ENCODE measurements at places on chromosomes 3 and 15.

DNA sequence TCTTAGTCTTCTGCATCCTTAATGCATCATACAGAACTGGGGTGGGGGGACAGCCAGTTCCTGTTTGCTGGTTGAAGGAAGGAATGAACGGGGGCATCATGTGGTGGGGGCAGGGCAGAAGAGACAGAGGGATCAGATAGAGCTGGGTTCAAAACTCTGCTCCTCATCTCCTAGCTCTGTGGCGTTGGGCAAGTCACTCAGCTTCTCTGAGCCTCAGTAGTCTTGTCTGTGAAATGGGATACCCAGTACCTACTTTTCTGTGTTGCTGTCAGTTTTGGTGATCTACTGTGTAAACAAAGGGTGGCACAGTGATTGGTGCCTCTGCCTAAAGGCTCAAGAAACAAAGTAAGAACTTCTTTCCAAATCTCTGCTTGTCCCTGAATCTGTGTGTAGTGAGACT, 36.3 kb downstream of the RHCG start:
- DNase-seq: no peak

GRCh38 chr3:170536712-170537111, 49.2 kb downstream of the SLC7A14 start:
- no peak for DNase-seq

GRCh38 chr3:139252719-139253118, 91.1 kb upstream of the MRPS22 start:
- DNase-seq: no peak

DNA sequence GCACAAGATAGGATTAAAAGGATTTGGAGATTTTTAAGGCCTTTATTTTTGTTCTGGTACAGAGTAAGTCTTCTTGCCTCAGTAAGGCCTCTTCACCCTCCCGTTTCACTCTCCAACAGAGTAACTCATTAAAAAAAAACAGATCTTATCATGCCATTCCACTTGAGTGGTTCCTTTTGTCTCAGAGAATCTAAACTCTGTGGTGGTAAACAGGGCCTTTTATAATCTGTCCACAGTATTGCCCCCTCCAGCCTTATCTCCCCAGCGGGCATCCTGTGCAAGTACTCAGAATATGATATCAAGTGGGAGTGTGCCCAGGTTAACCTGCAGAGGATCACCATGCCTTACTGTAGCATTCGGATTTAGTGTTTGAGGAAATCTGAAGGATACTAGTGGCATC, 20.3 kb upstream of the ATOSA start:
- DNase-seq: no peak

DNA sequence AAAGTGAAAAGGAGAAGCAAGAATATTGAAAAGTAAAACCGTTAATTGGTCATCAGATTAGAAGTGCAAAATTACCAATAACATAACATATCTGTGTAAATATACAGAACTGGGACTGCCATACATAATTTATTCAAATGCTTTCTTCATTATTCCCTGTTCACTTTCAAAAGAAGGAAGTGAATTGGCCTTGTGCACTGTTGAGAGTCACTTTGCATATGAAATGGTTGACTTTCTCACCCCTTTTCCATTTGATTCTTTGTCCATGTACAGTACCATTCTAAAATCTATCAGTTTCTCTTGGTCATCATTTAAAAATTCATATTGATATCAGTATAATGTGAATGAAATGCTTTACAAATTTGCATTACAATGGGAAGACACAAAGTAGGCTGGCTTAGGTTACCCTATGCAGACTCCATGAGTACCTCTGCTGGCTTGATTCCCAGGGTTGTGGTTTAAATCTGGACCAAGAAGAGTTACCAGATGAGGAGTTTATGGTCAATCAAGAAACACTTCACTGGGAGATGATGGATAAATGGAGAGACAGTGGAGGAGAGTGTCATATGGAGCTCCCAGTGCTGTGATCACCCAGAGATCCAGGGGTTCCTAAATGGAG, 210.9 kb upstream of the TOPAZ1 start:
- no peak for DNase-seq

GRCh38 chr15:93819826-93820225, 411.5 kb upstream of the MCTP2 start:
- no peak for DNase-seq

GRCh38 chr3:123085293-123085931, 18.6 kb downstream of the PDIA5 start:
- no peak for DNase-seq

DNA sequence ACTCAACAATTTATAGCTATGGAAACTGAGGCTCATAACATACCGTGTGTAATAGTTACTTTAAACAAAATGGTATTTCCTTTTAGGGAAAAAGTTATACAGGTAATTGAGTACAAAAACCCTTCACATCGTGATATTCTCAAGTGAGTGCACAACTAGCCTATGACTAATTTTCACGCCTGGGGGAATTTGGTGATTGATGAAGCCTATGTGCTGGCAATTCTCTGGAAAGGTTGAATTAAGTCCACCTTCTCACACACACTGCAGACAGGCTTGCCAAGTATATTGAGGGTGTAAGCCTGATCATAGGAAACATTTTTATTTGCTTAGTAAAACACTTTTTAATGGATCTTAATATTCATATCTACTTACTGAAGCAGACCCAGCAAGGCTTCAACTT, 41.3 kb upstream of the ROBO2 start:
- DNase-seq: no peak

- no peak for DNase-seq
These were observed 43.9 kb downstream of the LYZL4 start for GRCh38 chr3:42366550-42366949.

- DNase-seq: no peak
These were observed 843 bp upstream of the CD47 start for GRCh38 chr3:108091498-108092250.

Measured in amniotic stem cell (primary cell).